ENCODE measurements at places on chromosomes 3 and 15.

GRCh38 chr3:12601072-12601471, 44.2 kb downstream of the MKRN2 start:
- no peak for DNase-seq

DNA sequence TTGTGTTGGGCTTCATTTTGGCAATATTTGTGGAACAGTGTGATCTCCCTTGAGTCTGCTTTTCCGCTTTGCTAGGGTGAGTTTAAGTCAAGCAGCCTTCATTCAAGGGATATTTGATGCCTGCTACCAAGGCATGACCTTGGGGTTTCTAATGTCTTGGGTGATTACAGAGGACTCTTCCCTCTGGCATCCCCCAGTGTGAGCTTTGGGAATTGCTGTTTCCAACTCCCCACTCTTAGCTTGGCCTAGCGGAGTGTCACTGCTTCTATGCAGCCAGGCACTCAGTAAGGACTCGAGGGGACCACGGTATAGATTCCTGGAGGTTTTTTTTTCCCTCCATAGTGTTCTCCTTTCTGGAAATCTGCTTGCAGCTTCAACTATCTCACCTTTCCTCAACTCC, 21.1 kb downstream of the GCNT3 start:
- peak; percentile 33 for DNase-seq

DNA sequence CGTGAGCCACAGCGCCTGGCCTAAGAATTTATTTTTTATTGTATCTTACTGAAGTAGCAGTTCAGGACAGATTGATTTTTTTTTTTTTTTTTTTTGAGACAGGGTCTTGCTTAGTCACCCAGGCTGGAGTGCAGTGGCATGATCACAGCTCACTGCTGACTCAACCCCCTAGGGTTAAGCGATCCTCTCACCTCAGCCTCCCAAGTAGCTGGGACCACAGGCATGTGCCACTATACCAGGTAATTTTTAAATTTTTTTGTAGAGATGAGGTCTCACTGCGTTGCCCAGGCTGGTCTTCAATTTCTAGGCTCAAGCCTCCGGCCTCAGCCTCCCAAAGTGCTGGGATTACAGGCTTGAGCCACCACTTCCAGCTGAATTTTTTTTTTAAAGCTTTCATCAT, 99.8 kb upstream of the HERC1 start:
- no peak for DNase-seq

DNA sequence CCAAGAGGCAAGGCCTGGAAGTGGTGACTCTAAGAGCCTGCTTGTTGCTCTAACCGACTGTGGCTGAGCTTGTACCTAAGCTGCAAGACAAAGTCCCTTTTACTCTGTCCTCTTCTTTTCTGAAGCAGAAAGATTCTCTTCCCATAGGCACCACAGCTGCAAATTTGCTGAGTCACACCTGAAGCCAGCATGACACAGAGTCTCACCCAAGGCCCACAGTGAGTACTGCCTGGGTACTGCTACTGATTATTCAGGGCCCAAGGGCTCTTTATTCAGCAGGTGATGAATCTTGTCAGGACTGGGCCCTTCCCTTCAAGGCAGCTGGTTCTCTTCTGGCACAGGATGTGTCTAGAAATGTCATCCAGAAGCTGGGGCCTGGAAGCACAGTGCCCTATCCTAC, 18.9 kb upstream of the TIGIT start:
- no peak for DNase-seq

- DNase-seq: no peak
Measured at GRCh38 chr3:71392251-71392650, 191.3 kb downstream of the FOXP1 start.

GRCh38 chr15:50744601-50745000, 20.9 kb downstream of the SPPL2A start:
- no peak for DNase-seq

DNA sequence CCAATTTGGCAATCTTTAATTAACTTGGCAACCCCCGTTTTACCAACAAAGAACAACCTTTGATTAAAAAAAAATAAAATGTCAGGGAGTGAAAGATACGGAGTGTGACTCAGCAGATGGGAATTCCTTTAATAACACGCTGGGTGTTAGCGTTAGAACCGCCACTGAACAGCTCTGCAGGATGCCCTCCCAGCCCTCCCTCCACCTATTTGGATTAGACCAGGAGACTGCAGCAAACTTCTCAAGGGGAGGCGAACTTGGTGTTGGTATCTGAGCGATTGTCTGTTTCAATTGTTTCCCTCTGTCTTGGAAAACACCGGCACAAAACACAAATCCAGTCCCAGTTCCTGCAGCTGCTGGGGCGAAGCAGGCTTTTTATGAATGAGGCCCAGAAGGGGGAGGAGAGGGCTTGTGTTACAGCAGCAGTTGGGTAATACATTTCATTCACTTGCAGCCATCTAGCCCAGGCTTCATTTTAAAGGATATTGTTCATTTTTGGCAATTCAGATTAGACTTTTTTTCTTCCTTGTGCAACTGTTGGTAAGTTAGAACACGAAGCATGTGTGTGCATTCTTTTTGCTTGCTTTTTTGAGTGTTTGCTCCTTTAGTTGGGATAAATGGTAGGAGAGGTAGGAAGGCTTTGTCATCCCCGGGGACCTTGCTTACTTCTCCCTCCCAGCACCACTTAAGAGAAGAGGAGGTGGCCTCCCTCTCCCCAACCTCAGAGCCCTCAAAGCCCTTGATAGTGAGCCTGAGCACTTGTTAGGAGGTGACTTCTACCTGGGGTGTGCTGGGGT, 152.3 kb downstream of the IGF1R start:
- DNase-seq: peak; percentile 87

DNA sequence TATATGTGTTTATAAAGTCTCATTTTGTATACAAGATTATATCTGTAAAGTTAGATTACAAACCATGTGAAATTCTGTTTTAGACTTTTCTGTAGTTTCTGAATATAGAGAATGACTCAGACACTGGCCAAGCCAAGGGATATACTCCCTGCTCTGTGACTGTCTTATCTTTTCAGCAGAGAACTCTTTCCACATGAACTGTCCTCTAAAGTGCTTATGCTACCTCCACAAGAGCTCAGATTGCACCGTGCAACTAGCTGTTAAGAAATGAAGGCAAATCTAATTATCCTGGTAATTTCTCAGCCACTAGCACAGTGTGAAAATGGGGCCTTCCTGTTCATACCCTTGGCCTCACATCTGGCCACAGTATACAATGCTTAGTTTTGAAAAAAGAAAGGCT, 44.3 kb upstream of the CPNE4 start:
- DNase-seq: no peak

DNA sequence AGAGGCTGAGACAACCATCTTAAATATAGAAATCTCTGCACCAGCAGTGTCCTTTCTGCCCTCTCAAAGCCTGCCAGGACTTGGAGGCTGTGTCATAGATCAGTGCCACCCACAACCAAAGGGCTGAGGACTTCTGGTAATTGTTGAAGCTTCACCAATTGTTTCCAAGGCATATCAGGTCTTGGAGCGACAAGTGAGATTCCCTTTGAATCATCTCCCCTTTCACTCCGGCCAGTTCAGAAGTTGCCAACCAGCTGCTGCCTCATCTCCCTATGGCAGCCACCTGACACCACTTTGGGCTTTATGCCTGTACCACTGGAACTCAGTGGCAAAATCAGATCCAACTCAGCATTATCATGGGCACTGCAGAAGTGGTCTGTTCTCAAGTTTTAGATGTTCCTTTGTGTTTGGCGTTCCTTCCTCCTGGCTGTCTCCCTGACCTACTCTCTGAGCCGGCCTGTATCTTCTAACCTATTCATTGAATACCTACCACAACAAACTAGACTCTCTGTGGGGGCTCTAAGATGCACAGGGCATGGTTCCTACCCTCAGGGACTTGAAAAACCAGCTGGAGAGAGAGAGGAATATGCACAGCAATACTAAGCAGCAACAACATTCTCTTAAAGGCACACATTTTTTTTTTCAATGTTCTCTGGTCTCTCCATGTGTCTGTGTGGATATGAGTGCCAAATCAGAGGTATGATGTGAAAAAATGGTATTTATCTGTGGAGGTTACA, 90.8 kb upstream of the PFN2 start:
- DNase-seq: peak; percentile 41
